Activated naive CD4-positive, alpha-beta T cell (primary cell): ENCODE measurements at places on chromosomes 7 and 10.

GRCh38 chr10:125164421-125164820 is 4.1 kb upstream of the CTBP2 start:
- no peak for DNase-seq

GRCh38 chr7:134463751-134464150 is 4.9 kb upstream of the AKR1B1 start:
- DNase-seq: no peak

GRCh38 chr7:31362401-31362800 is 21.9 kb upstream of the NEUROD6 start:
- no peak for DNase-seq

GRCh38 chr10:35335133-35336083 is 901 bp upstream of the CCNY start:
- DNase-seq: no peak

- no peak for DNase-seq
Observed at GRCh38 chr7:139104091-139104450, 5.4 kb downstream of the ZC3HAV1 start.

- no peak for DNase-seq
Observed at GRCh38 chr10:132904181-132904813, 38.1 kb downstream of the CFAP46 start.

DNA sequence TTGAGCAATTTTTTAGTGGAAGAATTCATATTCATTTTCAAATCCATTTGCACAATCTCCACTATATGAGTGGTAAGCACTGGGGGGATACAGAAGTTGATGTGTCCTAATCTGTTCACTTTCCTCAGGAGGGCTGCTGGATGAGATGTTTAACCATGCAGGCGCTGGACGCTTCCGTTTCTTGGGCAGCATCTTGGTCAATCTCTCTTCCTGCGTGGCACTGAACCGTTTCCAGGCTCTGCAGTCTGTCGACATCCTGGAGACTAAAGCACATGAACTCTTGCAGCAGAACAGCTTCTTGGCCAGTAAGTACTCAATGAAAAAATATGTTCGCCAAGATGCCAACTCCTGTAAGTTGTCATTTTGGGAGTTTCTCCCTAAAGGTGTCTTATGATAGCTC is 179.3 kb downstream of the ABCA13 start:
- DNase-seq: no peak

DNA sequence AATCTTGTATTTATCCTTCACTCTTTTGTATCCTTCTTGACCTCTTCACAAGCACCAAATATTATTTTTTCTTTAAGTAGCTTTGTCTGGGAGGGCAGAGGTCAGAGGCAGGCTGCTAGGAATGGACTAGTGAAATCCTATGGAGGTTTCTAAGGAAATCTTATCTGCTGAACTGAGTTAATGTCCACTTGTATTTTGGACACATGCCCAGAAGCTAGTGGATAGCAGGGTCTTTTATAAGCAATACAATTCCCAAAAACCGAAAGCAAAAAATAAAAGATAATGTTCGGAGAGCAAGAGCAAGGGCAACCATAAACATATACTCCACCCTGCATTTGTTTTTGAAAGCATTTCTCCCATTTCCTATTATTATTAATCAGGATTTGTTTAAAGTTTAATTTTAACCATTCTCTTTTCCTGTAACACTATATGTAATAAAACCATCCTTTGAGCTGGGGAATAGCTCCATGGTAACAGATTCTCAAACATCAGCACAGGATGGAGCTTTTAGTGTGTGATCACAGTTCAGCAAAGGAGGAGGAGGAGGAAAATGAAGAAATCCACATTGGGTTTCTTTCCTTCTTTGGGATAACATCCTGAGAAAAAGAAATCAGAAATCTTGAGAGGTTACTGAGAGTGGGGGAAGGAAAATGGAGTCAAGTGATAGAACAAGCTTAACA is 328.2 kb upstream of the LRRN3 start:
- no peak for DNase-seq

DNA sequence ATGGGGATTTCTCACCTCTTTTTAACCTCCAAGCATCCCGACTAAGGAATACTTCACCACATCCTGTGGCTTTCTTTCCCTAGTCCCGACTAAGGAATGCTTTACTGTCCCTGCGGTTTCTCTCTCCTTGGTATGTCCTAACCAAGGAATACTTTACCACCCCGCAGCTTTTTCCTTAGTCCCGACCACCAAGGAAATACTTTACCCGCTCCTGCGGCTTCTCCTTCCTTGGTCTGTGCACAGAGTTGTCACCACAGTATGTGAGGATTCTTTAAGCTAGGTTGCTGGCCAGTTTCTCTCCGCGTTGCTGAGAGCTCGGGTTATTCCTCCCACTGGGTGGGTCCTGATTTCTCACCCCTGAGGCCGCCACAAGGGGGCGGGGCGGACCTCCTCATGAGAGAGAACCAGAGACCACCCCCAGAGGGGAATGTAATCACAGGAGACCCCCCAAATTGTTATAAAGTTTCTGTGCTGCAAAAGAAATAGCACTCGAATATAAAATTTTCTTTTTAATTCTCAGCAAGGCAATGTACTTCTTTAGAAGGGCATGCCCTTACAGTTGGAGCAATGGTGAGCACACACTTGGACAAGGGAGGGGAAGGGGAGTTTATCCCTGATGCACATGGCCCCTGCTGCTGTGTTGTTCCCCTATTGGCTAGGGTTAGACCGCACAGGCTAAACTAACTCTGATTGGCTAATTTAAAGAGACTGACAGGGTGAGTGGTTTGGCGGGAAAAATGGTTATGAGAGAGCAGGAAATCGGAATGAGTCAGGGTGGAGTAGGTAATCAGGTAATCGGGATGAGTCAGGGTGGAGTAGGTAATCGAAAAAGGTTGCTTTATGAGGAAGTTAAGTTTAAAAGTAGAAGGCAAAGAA is 12.8 kb downstream of the SUGCT start:
- no peak for DNase-seq

DNA sequence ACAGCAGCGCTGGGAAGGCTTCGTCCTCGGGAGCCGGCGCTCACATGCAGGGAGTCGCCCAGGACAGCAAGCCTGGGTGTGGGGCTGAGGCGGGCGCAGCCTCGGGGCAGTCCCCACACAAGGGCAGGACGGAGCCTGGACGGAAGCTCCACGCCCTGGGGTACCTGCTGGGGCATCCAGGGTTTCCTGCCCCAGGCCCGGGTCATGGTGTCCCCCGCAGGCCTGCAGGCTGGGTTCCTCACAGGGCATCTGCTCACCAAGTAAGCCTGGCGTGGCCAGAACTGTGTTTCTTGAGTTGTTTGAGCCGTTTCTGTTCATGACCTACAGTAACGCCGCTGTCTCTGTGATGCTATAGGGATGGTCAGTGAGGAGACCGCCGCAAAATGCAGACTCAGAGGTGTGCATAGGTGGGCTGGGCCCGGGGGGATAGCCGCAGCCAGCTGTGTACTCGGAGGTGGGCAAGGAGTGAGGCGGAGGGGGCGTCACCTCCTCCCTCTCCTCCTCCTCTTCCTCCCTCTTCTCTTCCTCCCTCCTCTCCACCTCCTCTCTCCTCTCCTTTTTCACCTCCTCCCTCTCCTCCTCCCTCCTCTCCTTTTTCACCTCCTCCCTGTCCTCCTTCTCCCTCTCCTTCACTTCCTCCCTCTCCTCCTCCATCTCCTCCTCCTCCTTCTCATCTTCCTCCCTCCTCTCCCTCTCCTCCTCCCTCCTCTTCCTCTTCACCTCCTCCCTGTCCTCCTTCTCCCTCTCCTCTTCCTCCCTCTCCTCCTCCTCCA is 438.9 kb downstream of the DNAJB6 start:
- DNase-seq: no peak

DNA sequence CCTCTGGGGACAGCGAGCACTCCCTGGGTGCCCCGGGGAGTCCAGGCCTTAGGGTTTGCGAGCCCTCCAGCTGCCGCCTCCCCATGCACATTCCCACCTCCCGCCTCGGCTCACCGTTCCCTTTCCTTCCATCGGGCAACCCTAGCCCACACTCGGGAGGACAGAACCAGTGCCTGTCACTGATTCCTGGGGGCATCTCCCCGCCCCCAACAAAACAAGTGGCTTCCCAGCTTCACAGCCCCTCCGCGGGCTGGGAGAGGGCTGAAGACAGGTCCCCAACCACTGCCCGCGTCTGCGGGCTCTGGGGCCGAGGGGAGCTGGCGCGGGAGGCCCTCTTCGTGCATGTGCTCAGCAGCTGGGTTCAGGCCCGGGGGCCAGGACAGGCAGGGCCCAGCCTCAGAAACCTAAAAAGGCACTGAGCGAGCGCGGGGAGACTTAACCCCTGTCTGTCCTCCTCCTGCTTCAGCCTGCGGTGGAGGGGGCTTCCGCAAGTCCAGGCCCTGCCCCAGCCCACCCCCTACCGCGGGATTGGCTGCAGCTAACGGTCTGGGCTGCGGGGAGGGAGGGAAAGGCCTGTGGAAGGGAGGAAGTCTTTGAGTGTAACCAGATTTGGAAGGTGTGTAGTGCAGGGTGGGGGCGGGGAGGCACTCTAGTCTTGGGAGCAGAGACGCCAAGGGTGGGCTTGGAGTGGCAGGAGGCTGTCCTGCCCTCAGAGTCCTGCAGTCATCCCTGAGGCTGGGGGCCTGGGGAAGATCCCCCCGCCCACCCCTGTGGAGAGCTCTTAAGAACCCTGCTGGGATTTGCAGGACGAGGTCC is 1.2 kb downstream of the FLNC start:
- no peak for DNase-seq

DNA sequence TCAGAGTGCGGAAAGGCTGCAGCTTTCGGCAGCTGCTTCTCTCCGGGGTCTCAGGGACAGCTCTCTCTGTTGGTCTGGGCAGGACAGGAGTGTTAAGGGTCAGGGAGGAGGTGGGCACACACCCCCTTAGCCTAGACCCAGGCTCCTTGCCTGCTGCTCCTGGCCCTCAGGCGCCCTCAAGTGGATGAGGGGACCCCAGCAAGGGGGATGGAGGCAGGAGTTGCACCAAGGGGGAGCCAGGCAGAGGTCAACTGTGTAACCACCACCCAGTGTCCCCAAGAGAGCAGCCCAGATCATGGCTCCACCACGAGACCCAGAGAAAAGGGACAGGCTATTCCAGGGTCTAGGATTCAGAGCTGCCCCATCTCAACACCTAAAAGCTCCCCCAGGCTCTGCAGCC is 26.9 kb downstream of the SPOCK2 start:
- DNase-seq: no peak

DNA sequence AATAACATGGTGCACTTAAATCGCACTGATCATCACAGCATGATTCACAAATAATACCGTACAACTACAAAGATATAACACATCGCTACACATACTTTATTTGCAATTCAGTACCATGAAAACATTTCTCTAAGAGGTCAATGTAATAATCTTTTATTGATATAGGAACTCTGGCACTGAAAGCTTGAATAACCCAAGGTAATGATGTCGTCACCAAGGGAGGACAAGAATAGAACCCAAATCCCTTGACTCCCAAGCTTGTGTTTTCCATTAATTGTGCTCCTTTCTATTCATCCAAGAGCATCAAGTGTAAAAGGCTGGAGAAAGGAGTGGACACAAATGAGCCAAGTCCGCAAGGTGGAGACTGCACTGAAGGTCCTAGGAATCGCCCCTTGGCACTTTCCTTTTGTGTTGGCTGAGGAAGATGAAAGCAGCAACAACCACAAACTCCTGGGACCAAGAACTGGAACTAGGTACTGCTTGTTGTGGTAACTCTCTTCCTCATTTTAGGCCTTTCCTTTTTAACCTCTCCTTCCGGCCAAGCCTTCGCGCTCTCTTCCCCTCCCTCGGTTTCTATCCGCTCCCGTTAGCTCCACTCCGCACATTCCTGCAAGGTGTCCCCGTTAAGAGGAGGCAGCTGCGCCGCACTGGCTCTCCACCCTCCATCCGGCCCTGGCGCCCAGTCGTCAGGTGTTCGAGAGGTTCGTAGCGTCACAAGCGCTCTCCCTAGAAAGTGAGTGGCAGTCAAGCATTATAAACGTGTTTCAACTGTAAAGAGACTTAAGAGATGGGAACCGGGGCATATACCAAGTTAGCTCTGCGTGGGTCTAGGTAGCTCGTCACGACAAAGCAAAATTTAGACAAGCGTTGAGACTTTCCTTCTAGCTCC is 1.0 kb upstream of the CBLL1 start:
- peak; percentile 72 for DNase-seq

DNA sequence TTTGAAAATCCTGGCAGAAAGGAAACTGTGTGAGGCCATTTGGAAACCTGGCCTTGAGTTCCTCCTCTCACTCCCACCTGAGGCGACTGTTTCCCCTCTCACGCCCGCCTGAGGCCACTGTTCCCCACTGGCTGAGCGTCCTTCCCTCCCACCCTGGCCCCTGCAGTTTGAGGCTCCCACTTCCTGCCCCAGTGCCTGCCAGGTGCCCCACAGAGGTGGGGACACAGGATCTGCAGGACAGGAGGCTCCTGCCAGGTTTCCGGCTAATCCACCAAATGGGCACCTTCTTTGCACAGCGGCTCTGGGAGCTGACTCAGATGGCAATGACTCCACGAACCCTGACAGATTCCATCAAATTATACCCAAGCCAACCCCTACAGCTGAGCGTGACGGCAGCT is 24.3 kb upstream of the LARP4B start:
- DNase-seq: no peak

- DNase-seq: no peak
Observed at GRCh38 chr10:78919181-78919966, 149.4 kb upstream of the ZMIZ1 start.

DNA sequence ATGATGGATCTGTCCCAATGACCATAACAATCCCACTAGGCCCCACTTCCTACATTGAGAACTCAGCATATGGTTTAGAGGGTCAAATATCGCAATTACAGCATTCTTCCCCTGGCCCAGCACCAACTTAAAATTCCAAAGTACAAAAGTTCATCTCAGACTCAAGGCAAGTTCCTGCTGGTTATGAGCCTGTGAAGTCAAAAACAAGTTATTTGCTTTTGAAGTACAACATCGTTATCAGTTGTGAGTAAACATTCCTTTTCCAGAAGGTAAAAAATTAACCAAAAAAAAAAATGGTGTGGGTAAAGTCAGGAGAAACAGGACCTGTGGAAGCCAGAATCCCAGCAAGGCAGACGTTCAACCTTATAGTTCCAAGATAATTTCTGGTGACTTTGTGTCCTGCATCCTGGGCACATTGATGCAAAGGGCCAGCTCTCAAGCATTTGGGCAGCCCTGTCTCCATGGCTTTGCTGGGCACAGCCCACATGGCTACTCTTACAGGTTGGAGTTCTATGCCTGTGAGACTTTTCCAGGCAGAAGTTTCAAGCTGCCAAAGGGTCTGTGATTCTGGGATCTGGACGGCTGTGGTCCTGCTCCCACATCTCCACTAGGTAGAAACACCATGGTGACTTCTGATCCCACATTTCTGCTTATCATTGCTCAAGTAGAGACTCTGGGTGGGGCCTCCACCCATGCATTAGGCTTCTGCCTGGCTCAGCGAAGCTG is 37.5 kb downstream of the AKR1C8 start:
- DNase-seq: no peak

GRCh38 chr7:141557360-141557759 is 6.2 kb downstream of the AGK start:
- DNase-seq: no peak
